ENCODE measurements at places on chromosomes 3 and 15.

- no peak for DNase-seq
Measured at GRCh38 chr15:78492872-78493271, 14.5 kb upstream of the HYKK start.

- no peak for DNase-seq
Measured at GRCh38 chr3:124650798-124651197, 79.5 kb upstream of the UMPS start.

- DNase-seq = no peak
Measured at GRCh38 chr3:49602877-49603411, 48.7 kb downstream of the BSN start.

DNA sequence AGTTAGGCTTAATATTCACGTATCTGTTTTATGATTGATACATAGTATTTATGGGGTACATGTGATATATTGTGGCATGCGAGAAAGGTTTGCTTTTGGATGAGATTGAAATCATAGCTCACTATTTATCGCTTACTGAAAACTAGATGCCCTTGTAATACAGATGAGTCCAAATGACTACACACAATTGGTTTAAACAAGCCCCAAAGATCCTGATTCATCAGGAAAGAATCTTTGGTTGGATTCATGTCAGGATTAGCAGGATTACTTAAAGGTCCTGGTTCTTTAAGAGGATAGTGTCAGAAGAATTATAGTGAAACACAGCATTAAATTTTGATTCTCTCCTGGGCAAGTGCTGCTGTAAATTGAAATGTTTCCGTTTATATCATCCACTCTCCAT is 18.6 kb upstream of the AADAC start:
- no peak for DNase-seq

GRCh38 chr15:70722266-70723121 is 40.9 kb downstream of the UACA start:
- DNase-seq = no peak

DNA sequence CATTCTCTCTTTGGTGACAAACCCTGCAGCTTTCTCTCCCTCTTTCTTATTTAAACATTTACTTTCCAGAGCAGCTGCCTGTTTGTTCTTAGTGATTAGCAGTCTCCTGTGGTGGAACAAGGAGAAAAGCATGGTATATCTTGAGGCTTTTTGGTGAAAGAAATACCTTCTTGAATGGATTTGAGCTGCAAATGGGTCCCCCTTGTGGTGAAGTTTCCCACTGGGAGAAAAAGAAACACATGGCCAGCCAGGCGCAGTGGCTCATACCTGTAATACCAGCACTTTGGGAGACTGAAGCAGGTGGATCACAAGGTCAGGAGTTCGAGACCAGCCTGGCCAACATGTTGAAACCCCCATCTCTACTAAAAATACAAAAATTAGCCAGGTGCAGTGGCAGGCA is 48.3 kb upstream of the ACP3 start:
- no peak for DNase-seq

GRCh38 chr3:34016925-34017587 is 218.6 kb downstream of the PDCD6IP start:
- DNase-seq = no peak

DNA sequence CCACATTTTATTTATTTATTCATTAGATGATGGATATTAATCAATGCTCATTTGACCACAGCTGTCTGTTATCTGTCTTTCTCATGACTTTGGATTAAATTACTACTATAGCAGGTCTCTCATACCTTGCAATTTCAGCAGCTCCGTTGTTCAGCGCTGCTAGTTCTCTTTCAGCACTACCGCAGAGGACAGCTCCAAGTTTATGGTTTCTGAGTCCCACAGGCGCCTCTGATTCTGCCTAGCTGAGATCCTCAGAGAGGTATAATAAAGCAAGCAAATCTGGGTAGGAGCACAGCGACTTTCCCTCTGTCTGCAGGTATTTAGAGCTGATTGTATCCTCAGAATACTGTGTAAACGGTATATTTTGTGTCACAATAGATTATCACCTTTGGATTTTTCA is 204.9 kb downstream of the CNTN4 start:
- no peak for DNase-seq

DNA sequence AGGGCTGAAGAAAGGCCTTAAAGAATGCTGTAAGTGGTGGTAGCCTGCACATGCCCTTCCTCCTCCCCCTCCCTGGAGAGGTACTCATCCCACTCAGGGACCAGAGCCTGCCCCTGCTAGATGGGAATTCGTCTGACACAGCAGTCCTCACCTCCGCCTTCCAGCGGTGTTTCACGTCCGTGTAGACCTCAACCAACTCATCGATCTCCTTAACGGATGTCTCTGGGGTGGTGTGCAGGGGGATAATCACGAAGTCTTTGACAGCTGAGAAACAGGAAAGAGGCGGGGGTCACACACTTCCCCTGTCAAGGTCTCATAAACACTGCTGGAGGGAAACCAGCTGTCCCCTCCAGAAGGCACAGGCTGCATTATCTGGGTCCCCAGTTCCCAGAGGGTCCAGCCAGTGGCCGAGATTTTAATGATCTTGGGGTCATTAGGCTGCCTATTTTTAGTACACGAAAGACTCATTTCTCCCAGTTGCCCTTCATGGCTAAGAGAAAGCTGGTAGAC is 9.9 kb downstream of the DNASE1L3 start:
- DNase-seq = no peak

DNA sequence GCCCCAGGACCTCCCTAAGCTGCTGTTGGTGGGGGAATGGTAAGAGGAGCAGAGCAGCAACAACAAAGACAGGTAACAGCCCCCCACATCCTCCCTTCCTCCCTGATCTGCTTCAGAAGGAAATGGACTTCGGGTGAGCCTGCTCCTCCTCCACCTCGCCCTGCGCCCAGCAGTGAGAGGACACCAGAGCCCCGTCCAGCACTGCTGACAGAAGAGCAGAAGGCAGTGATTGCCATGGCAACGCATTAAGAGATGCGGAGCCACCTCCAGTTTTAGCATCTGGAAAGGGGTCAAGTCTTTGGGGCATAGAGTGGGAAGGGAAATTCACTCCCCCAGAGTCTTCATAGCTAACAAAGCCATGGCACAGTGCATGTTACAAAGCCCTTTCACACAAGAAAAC is 77.6 kb upstream of the HRH1 start:
- no peak for DNase-seq

DNA sequence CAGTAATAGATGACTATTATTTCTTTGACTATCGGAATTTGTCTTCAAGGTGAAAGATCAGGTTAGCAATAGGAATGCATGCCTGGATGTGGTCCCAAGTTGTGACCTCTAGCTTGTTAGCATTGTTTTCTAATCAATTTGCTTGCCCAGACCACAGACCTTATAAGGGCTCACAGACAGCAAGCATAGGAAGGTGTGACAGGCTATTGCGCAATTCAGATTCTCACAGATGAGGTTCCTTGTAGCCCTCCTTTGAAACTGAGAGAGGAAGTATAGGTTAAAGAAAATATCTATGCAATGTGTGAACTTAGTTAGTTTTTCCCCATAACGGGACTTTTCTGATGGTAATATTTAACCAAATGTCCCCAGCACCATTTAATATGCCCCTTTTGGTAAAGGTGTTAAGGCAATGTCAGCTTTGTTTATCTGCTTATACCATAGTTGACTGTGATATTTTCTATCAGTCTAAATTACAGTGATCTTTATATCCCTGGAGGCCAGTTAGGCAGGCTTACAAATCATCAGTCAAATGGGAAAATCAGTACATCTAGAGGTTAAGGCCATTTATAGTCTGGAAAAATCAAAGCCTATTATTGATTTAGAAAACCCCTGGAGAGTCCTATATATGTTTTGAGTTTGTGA is 168.1 kb upstream of the MBNL1 start:
- DNase-seq = no peak

- DNase-seq = no peak
Measured at GRCh38 chr15:31484986-31485385, 158.4 kb downstream of the KLF13 start.

DNA sequence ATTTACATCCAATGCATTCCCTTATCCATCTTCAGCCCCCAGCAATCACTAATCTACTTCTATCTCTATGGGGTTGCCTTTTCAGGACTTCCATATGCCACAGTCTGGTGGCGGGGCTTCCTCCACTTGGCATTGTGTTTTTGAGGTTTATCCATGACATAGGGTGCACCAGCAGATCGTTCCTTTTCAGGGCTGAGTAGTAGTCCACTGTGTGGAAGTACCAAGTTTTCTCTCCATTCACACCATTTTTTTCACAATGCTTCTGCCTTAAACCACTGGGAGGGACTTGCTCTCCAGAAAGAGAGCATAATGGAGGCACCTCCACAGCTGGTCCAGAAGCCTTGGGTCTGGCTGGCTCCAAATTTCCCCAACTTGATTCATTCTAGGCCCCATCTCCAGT is 144.0 kb upstream of the IQSEC1 start:
- DNase-seq = no peak

- DNase-seq = peak; percentile 69
Measured at GRCh38 chr15:33022629-33023028, 171.9 kb downstream of the FMN1 start.

DNA sequence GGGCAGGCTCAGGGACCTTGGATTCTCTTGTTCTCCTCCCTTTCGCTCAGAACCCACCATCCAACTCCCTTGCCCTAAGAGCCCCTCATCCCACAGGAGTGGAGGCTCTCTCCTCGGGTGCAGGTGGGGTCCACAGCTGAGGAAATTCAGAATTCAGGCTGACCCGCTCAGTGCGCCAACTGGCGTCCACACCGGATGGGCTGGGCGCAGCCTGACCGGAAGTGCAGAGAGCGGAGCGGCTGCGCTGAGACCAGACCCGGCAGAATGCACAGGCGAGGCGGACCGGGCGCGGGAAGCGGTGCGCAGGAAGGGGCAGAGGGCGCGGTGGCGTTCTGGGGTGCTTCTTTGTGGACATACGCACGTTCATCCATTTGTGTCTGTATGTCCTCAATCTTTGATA is 210.4 kb upstream of the NDN start:
- no peak for DNase-seq

DNA sequence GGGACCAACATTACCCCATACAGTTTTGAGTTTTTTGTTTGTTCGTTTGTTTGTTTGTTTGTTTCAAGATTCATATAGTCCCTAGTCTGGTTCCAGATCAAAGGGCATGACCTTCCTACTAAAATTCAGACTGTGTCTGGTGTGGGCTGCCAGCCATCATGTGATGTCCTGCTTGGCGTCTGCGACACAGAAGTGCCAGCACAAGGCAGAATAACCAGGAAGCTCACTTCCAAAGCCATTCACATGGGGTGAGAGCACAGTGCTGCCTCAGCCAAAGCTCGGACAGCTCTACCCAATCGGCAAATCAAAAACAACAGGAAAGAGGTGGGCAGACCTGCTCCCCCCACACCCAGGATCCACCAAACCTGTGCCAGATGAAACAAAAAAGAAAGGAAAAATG is 142.6 kb upstream of the THBS1 start:
- DNase-seq = peak; percentile 54

GRCh38 chr3:140545197-140545596 is 132.7 kb upstream of the TRIM42 start:
- DNase-seq = no peak

- no peak for DNase-seq
Measured at GRCh38 chr3:11080492-11080891, 73.8 kb upstream of the HRH1 start.

DNA sequence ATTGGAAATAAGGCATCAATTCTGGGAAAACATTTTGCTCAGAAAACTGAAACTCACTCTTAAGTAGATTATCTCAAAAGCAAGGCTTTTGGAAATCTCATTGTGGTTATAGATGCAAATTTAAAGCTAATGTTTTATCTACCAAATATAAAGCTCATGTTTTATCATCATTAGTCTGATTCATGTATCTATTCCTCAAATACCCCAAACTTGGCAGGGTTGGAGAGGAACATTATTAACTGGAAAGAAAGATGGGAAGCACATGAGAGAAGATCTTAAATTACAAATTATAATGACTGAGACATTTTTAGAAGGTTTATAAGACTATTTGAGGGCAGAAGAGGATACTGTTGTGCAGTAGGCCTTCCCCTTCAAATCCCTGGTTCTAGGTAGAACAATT is 137.3 kb upstream of the TGFBR2 start:
- DNase-seq = no peak

- no peak for DNase-seq
Measured at GRCh38 chr3:146178006-146178689, 17.2 kb upstream of the PLOD2 start.

- peak; percentile 41 for DNase-seq
Measured at GRCh38 chr15:70033529-70034140, 64.1 kb downstream of the TLE3 start.

DNA sequence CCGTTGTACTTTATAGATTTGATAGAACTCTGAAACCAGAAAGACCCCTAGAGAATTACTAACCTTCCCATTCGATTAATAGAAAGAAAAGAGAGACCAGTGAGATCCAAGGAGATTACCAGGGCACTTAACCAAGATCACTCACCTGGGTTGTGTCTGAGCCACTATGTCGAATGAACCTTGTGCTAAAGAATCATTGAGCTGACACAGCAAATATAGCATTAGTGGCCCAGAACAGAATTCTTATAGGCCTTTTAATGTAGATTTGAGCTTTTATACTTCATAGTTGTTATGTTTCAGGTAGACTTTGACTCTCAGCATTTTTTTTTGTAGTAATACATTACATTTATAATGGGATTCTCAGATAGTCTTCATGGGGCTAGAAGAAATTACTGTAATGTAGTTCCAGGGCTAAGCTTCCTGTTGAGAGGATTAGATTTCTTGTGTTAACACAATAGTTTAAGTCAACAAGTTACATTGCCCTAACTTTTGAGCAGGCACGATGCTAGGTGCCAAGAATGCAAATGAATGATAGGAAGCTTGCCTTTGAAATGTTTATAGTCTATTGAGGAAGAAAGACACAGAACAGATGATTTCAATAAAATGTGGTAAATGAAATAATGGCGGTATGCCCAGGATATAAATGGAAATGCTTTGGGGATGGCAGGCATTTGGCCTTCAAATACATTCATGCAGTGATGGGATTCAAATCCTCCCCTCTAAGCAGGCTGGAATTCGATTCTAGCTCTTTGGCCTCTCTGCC is 24.4 kb upstream of the ABHD10 start:
- DNase-seq = no peak

- DNase-seq = peak; percentile 44
Measured at GRCh38 chr3:99720985-99721632, 82.7 kb downstream of the COL8A1 start.

GRCh38 chr3:138747225-138747624 is 87.5 kb downstream of the PIK3CB start:
- DNase-seq = no peak

- no peak for DNase-seq
Measured at GRCh38 chr15:43531018-43531670, 13.7 kb downstream of the MAP1A start.

- no peak for DNase-seq
Measured at GRCh38 chr3:12638105-12638504, 25.8 kb downstream of the RAF1 start.

DNA sequence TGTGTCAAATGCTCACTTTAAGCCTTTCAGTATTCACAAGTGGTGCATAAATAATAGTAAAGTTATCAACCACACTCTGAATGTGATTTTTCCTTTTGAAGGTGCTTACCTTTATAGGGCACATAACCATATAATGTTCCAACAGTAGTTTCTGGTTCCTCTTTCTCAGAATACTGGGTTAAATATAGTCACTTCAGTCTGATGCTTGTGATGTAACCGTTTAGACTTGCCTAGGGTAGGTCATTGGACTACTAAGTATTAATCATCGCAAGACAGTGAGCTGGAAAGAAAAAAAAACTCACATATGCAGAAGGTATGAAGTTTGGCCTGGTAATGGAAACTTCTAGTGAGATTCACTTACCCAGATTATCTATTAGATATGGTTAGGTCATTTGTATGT is 1.9 kb downstream of the KBTBD8 start:
- no peak for DNase-seq

Data from left cardiac atrium (tissue), 4 donors.